ENCODE measurements at places on chromosomes 11 and 22.

DNA sequence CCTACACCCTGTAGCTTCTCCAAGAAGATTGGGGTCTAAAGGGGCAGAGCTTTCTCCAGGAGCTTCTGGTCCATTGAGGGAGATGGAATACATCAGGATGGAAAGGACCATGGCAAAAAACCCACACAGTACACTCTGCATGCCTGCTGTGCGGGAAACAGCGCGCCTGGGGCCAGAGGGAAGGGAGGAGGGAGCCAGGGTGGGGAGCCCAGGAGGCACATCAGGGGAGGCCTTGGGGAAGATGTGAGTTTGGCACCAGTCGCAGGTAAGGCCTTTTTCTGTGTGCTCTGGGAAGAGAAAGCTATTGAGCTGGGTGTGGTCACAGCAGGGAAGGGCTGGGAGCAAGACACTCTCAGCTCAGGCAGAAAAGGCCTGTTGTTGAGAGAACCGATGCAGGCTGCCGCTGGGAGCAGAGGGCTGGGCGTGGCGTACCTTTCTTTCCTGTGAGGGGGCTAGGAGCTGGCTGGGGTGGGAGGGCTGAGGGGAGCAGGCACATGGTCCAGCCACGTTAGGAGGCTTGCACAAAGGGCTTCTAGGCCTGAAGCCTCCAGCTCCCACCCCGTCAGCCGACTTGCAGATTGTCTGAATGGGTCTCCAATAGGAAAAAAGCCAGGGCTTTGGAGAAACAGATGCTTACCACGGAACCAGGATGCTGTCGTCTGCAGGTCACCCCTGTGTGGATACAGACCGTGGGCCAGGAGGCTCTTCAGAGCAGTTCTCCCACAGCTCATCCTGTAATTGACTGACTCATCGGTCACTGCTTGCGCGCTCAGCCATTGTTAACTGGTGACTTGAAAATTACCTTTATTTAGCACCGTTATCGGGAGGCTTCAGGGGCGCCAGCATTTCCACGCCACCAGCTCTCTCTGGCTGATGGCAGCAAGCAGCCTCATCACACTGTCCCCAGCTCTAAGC, 237.3 kb downstream of the ST3GAL4 start:
- DNase-seq: no peak

DNA sequence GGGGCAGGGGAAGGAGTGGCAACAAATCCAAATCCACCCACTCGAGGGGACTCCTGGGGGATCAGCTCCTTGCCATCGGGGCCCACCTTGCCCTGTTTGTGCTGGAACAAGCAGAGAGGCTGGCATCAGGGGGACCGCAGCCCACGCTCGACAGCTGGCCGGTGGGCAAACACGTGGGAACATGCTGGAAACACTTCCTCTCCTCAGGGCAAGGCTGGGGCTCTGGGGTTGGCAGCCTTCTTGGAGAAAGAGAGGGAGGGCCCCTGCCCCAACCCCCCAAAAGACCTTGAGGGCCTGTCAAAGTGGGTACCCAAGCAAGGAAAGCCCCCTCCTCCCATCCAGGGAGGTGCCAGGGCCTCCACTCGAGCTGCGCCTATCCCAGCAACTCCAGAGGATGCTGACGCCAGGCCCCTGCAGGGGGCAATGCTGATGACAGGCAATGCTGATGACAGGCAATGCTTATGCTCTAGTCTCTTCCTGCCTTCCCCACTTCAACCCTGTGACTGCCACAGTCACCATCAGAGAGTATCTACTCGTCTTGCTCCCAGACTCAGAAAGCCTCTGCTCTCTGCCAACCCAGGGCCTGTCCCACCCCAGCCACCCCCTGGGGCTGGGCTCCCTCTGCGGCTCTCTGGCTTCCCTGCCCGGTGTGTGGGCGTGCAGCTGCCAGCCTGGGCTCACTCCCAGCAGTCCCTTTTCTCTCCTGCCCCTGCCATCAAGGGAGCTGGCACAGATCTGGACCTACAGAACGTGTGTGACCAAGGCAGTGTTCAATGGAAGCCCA, 6.0 kb downstream of the ESS2 start:
- DNase-seq: no peak

DNA sequence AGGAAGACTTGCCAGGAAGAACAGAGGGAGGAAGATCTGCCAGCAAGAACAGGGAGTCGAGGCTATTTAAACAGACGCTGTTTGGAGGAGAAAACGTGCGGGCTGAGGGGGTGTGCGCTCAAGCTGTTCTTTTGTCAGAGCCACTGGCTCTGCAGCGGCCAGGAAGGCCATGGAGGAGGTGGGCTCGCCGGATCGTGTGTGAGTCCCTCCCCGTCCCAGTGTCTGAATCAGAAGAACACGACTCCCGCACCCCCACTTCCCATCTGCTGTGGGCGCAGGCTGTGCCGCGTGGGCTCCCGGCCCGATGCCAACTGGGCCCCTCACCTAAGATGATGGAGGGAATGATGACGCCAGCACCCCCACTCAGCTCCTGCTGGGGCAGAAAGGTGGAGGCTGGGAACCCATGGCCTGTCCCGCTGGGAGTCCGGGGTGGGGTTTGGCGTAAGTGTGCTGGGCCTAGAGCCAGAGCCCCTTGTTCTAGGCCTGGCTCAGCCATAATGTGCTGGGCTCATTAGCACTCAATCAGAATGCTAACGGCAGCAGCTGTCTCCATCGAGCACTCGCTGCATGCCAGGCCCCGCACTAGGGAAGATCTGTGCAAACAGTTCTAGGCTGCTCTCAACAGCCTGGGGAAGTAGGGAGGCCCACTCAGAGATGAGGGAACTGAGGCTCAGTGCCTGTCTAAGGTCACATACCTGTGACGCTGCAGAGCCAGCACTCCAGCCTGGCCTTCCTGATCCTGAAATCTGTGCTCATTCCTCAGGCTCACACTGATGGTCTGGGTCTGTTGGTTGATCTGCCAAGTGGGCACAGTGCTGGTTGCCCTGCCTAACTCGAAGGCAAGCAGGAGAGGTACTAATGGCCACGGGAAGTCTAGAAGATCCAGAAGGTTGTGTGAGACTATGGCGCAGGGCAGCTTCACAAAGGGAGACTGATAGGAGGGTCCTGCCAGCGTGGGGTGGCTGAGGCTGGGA, 11.5 kb downstream of the NPTXR start:
- no peak for DNase-seq

DNA sequence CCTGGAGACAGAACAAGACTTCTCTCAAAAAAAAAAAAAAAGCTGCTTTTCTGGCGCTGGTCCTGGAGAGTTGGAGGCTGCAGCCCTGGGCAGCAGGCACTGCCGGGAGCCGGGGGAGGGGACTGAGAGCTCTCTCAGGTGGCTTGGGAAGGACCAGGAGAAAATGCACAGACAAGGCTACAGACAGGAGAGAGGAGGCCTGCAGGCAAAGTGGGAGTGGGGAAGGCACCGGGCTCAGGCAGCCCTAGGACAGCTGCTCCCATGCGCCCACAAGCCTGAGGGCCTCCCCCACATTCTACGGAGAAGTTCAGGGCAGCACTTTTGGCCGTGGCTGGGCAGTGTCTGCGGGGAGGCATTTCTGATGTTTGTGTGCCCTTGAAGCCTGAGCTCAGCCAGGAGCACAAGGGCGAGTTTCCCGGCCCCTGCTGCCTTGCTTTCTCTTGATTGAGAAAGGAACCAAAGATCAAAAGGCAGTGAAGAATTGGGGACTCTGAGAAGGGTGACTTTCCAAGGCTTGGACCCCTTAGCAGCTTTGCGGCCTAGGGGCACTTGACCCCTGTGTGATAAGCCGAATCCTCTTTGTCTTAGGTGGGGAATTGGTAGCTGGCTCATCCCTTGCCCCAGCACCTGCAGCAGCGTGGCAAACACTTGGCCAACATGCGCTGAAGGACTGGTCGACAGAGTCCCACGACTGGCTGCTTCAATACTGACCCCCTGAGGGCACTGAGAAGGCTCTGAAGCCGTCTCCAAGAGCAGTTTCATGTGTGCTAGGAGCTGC, 35.3 kb downstream of the PPM1F start:
- DNase-seq: no peak

GRCh38 chr22:30077279-30077880, 2.9 kb upstream of the HORMAD2 start:
- no peak for DNase-seq

- no peak for DNase-seq
Measured at GRCh38 chr11:129815596-129816461, at the start of gene TMEM45B. TSS of gene TMEM45B (plus strand) at chr11:129815848. CDS start at chr11:129852483, 36,635 bp downstream.

DNA sequence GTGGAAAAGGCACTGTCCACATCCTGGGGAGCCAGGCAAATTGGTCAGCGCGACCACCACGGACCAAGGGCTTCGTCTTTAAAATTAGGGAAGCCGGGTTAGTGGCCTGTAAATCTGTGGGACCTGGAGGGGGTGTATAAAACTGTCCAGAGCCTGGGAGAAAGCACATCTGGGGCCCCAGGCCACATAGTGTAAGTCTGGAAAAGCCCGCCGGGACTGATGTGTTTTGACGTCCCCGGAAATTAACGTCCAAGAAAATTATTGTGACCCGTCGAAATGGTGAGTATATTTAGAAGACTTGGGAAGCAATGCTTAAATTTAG, 4.2 kb upstream of the IGF2 start:
- no peak for DNase-seq

DNA sequence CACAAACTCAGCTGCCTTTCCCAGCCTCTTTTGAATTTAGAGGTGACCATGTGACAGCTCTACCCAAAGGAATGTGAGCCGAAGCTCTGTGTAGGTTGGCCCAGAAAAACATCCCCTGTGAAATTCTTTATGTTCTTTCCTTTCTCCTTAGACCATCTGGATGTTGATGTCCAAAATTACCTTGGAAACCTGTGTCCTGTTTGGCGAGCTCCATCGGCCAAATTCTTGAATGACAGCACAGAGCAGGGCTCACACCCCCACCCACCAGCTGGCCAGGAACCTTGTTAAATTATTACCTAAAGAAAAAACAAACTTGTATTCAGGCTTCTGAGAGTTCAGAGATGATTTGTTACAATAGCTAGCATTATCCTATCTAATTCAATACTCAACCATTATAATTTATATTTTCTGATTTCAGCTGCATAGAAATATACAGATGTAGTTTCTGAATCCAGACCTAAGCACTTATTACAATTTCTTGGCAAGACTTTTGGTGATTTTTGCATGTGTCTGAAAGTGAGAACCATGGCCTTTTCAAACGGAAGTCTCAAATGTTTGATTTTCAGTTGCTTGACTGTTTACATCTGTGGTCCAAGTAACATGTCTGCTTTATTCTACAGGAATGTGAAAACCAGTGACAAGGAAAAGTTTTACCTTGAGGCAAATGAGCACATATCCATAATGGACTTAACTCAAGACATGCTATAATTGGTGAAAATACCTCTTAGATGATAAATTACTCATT, 554.2 kb downstream of the NTM start:
- DNase-seq: no peak

GRCh38 chr11:76376746-76377558, 4.0 kb downstream of the THAP12 start:
- DNase-seq: no peak

GRCh38 chr11:44979543-44980399, 29.1 kb upstream of the TP53I11 start:
- DNase-seq: no peak

- peak; percentile 25 for DNase-seq
Measured at GRCh38 chr11:61553373-61554171, 27.3 kb downstream of the SYT7 start.

DNA sequence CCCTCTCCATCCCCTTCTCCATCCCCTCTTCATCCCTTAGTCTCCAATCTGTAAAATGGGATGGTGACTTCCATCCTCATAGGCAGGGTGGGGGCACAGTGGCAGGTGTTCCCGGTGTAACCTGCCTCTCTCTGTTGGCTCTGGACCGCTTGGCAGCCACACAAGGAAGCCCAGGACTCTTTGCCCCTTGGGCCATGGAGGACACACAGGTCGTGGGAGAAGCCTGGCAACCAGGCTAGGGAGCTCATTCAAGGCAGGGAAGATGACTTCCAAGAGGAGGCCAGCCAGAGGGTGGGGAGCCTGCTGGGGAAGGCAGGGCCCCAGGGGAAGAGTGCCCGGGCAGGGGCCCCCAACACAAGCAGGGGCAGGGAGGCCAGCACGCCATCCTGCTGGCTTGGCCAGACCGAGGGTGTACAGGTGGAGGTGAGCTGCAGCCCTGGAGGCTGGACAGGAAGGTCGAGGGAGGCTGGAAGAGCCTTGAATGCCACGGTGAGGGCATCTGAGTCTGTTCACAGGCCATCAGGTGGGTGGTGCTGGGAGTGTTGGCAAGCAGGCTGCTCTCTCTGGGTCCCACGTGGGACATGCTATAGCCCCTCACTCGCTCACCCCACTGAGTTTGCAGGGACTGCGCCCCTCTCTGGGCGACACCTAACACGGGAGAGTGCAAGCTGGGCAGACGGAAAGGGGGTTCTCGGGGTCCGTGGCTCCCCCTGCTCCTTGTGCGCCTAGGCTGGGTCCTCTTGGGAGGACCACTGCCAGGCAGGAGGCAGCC, 15.5 kb upstream of the CTSD start:
- DNase-seq: no peak

- peak; percentile 63 for DNase-seq
Measured at GRCh38 chr11:72239849-72240460, 4.0 kb downstream of the PHOX2A start.

DNA sequence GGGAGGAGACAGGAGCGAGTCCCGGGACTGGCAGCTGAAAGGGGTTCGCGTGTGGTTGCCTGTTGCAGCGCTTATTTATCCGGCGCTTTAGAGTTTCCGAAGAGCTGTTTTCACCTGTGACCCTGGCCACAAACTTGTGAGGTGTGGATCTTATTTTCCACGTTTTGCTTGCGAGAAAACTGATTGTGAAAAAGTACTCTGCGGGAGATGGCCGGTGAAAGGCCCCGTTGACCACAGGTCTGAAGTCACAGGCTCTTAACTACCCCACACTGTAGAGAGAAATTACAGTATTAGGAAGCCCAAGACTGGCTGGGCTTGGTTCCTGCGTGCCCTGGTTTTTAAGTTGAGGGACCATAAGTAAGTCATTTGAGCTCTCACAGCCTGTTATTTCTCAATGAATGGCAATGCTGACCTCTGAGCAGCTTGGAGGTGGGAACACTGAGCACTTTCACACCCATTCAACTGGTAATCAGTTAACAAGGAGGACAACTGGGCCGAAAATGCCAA, 379 bp upstream of the RAB38 start:
- DNase-seq: no peak

GRCh38 chr11:73982595-73982989, at the start of gene UCP2:
TSS of gene UCP2 (minus strand) at chr11:73982843. CDS start at chr11:73978378, 4,465 bp downstream.
- peak; percentile 88 for DNase-seq

GRCh38 chr11:15525582-15525981, 410.9 kb downstream of the INSC start:
- DNase-seq: no peak

DNA sequence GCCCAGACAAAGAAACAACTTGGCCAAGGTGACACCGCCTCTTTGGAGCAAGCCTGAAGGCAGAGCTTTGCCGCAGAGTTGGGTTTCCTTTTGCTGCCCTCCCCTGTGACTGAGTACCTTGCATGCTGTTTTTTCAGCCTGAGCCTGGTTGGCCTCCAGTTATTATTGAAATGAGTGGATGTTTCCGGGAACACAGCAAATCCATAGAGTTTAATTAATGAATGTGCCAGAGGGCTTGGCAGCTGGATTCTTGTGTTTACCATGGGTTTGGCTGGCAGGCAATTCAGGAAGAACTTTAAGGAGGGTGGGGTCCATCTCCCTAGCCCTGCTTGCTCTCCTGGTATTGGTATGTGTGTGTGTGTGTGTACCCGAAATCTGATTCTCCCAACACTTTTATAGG, 65.6 kb upstream of the CRYBB3 start:
- no peak for DNase-seq

GRCh38 chr11:60371854-60372253, 6.5 kb upstream of the MS4A7 start:
- DNase-seq: no peak

GRCh38 chr11:97525273-97525672, 1135.5 kb downstream of the JRKL start:
- no peak for DNase-seq

Measured in inflammatory macrophage (primary cell).